HFF-Myc (cell line): ENCODE measurements at places on chromosomes 1 and 21.

DNA sequence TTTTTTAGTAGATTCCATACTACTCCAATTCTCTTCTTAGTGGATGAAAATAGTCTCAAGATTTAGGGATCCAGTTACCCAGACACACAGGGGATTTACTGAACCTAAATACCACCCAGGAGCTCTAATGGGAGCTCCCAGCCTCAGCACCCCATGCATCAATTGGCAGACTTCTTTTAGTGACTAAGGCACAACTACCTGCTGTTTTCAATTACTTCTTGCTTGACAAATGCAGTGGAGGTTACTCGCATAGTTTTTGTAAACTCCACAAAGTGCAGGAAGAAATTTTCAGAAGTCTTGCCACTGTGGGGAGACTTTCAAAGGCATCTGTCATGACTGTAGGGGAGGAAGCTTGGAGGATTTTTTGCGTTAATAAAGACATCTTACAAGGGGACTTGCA is 35.5 kb upstream of the MAP10 start:
- DNase-seq, result no peak

DNA sequence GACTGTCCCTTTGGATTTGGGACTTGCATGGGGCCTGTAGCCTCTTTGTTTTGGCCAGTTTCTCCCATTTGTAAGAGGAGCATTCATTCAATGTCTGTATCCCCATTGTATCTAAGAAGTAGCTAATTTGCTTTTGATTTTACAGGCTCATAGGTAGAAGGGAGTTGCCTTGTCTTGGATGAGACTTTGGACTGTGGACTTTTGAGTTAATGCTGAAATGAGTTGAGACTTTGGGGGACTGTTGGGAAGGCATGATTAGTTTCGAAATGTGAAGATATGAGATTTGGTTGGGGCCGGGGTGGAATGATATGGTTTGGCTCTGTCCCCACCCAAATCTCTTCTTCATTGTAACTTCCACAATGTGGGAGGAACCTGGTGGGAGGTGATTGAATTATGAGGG is 151.7 kb downstream of the PRDM2 start:
- no peak for DNase-seq

- no peak for DNase-seq
These were observed 37.4 kb upstream of the BTG2 start for GRCh38 chr1:203267912-203268311.

DNA sequence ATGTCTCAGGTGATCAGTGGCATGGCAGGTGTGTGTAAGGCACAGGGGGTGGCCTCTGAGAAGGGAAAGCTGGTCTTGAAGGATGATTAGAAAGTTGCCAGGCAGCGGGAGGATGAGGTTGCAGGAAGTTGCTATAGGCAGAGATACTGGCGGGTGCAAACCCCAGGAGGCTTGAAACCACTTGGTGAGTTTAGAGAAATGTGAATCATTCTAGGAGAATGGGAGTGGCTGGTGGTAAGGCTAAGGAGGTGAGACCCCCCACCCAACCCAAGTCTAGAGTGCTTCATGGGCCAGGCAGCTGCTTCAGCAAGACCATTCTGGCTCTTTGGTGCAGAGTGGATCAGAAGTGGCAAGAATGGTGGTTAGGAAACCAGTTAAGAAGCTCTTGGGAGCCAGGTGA is 9.0 kb downstream of the SH2D2A start:
- no peak for DNase-seq

DNA sequence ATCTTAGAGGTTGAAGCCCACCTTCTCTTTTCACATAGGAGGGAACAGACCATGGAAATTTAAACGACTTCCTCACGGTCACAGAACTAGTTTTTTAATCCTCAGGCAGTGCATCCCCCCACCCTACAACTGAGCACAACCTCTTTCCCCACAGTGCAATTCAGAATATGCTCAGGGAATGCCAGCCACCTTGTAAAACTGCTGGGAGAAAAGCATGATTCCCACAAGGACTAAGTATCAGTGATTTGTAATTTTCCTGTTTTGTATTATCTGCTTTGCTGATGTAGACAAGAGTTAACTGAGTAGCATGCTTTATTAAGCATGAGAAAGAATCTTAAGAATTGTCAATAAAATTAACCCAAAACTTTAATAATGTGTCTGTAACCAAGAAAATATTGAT is 23.8 kb downstream of the TMEM50A start:
- DNase-seq, result no peak

- DNase-seq, result no peak
These were observed 16.2 kb upstream of the TNFRSF1B start for GRCh38 chr1:12150456-12151200.

DNA sequence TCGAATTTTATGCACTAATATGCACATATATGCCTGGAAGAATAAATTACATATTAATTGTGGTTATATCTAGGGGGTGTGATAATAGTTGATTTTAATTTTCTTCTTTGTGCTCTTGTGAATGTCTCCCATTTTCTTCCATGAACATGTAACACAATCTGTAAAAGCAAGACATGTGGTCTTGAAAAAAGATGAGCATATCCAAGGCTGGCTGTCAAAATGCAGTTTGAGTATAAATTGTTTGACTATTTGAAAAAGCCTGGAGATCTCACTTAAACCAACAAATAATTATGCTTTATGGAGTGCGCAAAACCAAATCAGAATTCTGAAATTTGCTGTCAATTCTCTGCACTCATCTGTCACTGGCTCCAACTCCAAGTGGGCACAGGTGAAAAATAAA is 143.9 kb downstream of the HMGB4 start:
- no peak for DNase-seq

DNA sequence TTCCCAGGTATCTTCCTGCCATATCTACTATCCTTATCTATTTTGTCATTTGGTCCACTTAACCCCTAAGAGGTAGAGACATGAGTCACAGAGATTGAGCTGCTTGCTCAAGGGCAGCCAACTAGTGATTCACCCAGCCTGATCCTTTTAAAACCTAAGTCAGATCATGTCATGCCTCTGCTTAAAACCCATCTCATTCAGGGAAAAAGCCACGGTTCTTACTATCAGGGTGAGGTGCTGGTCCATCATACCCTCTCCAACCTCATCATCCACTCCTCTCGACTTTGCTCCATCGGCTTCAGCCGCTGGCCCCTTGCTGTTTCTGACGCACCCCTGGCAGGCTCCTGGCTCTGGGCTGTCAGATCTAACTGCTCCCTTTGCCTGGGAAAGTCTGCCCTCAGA is 14.4 kb upstream of the PPP1R15B start:
- DNase-seq, result no peak

- DNase-seq, result no peak
These were observed 35.6 kb downstream of the STUM start for GRCh38 chr1:226584164-226584563.

DNA sequence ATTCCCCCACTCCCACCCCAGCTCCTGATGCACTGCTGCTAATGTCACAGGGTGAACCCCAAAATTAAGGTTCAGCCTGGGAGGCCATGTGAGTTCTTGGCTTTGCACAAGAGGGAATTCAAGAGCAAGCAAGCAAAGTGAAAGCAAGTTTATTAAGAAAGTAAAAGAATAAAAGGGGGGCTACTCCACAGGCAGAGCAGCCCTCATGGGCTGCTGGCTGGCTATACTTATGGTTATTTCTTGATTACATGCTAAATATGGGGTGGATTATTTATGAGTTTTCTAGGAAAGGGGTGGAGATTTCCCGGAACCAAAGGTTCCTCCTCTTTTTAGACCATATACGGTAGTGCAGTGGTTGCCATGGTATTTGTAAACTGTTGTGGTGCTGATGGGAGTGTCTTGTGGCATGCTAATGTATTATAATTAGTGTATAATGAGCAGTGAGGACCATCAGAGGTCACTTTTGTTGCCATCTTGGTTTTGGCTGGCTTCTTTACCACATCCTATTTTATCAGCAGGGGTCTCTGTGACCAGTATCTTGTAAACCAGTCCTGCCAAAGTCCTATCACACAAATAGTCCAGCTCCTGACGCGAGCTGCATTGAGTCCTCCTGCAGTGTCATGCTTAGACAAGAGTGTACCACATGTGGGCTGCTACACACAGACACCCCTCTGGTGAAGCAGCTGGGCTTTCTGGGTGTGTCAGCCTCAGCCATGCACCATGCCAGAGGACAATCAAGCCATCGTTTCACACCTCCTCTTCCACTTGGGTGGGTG is 46.4 kb upstream of the CSF1 start:
- DNase-seq, result peak; percentile 12

DNA sequence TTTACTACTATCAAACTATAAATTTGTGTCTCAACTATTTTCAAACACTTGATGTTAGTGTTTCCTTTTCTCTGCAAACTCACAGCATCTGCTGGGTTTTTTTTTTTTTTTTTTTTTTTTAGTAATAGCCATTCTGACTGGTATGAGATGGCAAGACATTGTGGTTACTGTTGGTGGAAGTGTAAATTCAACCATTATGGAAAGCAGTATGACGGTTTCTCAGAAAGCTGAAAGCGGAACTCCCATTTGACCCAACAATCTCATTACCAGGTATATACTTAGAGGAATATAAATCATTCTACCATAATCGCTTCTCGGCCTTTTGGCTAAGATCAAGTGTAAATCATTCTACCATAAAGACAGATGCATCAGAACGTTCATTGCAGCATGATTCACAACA is 608.3 kb upstream of the ZP4 start:
- no peak for DNase-seq
